Epithelial cell of proximal tubule (primary cell): ENCODE measurements at places on chromosomes 13 and 19.

DNA sequence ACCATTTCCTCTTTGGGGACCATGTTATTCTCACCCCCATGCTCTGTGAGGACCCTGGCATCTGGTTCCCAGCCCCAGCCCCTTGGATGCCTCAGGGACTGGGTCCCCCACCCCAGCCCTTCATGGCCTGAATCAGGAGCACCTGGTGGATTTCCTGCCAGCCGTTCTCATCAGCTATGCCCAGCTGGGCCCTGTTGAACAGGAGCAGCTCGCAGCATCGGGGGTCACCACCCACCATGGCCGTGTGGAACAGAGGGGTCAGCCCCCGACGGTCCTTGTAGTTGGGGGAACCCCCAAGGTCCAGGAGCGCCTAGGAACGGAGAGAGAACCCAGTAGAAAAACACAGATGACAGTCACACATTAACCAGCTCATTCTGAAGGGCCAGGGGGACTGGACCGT is 7.8 kb downstream of the SHANK1 start:
- DNase-seq: no peak

GRCh38 chr13:45775401-45775963 is 73.4 kb downstream of the CBY2 start:
- no peak for DNase-seq

DNA sequence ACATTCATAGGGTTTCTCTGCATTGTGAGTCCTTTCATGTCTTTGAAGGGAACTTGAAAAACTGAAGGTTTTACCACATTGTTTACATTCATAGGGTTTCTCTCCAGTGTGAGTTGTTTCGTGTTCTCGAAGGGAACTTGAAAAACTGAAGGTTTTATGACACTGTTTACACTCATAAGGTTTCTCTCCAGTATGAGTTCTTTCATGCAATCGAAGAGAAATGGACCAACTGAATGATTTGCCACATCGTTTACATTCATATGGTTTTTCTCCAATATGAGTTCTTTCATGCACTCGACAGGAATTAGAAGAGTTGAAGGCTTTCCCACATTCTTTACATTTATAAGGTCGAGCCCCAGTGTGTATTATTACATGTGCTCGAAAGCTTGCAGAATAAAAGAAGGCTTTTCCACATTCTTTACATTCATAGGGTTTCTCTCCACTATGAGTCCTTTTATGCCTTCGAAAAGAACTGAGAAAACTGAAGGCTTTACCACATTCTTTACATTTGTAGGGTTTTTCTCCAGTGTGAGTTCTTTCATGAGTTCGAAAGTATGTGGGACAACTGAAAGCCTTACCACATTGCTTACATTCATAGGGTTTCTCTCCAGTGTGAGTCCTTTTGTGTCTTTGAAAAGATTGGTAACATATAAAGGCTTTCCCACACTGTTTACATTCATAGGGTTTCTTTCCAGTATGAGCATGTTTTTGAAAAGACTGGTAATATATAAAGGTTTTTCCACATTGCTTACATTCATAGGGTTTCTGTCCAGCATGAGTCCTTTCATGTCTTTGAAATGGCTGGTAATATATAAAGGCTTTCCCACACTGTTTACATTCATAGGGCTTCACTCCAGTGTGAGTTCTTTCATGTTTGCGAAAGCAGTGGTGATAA is 20.7 kb downstream of the ZNF14 start:
- DNase-seq: no peak

GRCh38 chr19:33620611-33621010 is 1.1 kb upstream of the CHST8 start:
- DNase-seq: no peak

GRCh38 chr13:52850072-52850395 is 1.6 kb upstream of the PCDH8 start:
- no peak for DNase-seq

DNA sequence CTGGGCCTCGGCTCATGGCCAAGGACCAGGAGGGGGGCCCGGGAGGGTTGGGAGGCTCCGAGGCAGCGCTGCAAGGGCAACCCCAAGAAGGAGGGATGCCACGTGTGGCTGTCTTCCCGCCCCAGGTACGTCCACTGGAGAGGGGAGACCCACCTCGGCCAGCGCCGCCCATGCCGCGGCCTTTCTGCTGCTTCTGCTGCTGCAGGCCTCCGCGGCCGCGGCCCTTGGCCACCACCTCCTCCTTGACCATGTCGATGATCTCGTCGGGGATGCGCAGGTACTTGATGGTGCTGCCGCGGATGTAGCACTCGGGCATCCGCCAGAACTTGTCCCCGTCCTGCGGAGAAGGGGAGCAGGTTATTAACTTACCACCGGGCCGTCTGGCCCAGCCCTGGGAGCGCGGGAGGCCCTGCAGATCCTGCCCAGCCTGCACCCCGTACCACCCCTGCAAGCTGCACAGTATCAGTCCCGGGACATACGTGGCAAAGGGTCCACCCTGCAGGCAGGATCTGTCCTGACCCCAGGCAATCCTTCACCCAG is 13.3 kb downstream of the LSM4 start:
- DNase-seq: no peak

DNA sequence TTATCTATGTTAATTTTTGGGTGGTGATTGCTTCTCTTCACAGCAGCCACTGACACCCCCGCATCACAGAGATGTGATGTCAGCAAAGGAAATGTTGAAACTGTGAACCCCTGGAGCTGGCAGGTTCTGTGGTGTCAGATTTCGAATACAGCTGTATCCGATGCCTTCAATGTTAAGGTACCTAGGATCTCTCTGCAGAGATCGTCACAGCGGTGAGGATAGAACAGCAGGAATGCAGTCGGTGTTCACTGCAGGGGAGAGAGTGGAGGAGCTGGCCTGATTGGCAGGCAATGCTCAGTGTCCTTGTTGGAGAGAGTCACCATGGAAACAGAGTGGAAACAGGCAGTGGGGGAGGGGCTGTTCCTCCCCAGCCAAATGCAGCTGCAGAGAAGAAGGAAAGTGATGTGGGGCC is 79.5 kb upstream of the ZNF835 start:
- DNase-seq: no peak

GRCh38 chr13:112510002-112510780 is 77.8 kb downstream of the TUBGCP3 start:
- DNase-seq: peak; percentile 32

GRCh38 chr19:6287269-6287885 is 7.6 kb upstream of the MLLT1 start:
- DNase-seq: no peak

- peak; percentile 32 for DNase-seq
Measured at GRCh38 chr13:79541426-79542049, 60.6 kb downstream of the NDFIP2 start.

GRCh38 chr19:44613295-44614178 is at the start of gene IGSF23:
TSS of gene IGSF23 (plus strand) at chr19:44613563. CDS start at chr19:44613646, 83 bp downstream.
- DNase-seq: no peak

- no peak for DNase-seq
Measured at GRCh38 chr19:3167533-3168272, 10.9 kb upstream of the S1PR4 start.

DNA sequence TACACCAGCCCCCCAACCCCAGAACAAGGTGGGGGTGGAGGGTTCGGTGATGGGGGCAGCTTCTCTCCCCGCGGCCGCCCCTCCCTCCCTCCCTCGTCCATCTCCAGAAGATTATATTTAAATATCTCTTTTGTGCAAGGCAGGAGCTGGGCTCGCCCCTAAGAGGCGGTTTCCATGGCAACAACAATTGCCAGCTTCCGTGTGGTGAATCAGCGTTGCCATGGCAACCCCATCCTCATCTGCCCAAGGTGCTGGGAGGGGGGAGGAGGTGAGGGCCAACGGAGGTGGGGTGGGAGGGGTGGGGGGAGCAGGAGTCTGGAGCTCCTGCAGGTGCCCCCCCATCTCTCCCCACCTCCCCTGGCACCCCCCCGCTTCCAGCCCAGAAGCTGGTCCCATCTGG is 46.4 kb downstream of the CELF5 start:
- DNase-seq: no peak

DNA sequence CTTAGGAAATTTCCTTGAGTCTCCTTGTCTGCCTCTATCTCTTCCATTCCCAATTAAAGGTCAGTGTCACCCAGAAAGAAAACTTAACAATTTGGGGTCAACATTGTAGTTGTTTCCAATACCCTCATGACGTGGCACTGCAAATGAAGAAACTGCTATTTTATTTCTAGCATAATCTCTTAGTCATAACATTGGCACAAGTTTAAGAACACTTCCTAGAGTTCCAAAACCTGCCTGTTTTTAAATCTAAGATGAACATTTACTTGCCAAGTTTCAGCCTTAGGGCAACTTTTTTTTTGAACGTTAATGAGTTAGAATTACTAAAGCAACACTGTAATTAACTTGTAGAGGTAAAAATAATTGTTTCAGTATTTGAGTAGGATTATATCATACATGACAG is 108.0 kb downstream of the LMO7 start:
- no peak for DNase-seq

DNA sequence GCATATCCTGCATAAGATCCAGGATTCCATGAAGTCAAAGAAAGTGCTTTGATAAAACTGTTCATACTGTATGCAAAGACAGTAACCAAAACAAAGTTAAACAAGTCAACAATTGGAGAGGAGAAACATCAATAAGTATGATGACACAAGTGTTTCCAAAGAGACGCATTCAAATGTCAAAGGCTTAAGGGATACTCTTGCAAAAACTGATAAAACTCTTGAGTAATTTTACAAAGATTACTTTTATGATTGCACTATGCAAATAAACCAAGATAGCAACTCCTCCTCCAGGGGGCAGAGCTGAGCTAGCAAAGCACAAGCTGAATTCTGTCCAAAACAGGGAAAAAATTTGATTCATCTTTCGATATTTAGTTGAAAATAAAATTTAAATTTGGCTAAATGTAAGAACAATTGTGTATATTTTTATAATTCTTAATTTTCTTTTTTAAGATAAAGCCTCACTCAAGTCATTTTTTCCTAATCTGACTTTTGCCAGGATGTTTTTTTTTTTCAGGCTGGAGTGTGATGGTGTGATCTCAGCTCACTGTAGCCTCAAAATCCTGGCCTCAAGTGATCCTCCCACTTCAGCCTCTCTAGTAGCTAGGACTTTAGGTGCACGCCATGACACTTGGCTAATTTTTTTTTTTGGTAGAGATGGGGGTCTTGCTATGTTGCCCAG is 84.0 kb downstream of the MZT1 start:
- DNase-seq: no peak

GRCh38 chr13:89852570-89852969 is 1494.9 kb upstream of the MIR17HG start:
- no peak for DNase-seq

DNA sequence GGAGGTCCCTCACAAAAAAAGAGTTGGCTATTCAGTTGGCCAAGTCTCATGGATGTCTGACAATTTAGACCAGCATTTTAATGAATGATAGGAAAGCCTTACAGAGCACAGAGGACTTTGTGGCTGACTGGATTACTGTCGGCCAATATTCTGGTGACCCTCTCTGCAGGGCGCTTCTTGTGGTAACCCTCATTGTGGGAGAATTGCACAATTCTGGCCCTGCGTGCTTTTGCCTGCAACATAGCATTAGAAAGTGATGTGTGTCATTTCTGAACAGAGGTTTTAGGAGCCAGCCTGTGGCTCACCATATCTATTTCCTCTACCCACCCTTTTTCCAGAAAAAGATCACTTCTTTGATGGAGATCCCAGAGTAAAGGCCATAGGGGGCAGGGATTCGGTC is 71.4 kb downstream of the EFNB2 start:
- DNase-seq: no peak

DNA sequence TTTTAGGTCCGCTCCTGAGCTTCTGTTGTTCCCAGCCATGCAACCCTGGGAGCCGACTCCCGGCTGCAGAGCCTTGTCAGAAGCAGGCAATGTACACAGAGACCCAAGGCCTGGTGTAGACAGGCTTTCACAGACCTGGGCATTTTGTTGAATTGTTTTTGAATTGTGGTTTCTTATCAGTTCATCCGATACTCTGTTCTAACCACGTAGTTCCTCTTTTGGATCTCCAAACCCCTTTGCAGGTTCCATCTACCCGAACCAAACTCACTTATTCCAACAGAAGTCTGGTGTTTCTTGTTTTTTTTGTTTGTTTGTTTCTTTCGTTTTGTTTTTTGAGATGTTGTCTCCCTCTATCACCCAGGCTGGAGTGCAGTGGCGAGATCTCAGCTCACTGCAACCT is 6.3 kb upstream of the NLRP2 start:
- DNase-seq: no peak

DNA sequence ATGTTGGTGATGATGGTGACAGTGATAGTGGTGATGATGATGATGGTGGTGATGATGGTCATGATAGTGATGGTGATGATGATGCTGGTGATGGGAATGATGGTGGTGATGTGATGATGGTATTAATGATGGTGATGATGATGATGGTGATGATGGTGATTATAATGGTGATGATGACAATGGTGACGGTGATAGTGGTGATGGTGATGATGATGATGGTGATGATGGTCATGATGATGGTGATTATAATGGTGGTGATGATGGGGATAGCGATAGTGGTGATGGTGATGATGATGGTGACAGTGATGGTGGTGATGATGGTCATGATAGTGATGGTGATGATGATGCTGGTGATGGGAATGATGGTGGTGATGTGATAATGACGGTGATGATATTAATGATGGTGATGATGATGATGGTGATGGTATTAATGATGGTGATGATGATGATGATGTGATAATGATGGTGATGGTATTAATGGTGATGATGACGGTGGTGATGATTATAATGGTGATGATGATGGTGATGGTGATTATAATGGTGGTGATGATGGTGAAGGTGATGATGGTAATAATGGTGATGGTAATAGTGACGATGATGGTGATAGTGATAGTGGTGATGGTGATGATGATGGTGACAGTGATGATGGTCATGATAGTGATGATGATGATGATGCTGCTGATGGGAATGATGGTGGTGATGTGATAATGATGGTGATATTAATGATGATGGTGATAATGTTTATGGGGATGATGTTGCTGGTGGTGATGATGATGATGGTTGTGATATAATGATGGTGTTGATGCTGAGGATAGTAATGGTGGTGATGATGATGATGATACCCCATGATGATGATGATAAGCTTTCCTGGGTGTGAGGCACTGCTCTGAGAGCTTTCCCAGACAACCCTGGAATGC is 7.7 kb downstream of the C13orf46 start:
- DNase-seq: no peak

DNA sequence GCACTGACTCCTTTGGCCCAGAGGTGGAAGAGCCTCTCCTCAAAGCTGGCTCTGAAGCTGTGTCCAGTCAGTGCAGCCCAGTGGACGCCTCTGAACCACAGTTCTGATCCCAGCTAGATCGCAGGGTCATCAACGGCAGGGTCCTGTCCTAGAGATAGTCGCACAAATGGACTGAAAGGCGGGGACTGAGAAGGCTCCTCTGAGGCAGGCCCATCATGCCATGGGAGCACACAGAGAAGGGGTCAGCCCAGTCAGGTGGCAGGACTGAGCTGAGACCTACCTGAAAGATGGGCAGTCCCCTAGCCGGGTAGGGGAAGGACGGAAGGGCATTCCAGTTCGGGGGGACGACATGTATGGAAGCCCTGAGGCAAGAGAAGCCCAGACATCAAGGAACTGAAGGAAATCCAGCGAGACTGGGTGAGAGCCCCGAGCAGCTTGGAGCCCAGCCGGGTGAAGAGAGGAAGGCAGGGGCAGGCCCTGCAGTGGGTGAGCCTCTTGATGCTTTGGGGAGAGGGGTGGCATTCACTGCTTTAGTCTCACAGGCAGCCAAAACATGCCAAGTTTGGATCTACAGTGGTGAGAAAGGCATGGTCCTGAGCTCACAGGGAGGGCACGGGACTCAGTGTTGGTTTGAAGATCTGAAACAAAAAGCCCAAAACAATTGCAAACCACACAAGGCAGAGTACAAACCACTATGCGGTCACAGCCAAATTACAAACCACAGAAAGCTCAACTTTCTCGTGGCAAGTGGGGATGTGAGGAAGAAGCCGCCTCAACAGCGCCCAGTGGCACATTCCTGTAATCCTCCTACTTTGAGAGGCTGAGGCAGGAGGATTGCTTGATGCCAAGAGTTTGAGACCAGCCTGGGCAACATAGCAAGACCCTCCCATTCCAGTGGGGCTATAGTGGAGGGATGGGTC is 10.0 kb downstream of the CALM3 start:
- DNase-seq: no peak
